ENCODE measurements at places on chromosomes 11 and 22.

- DNase-seq, result no peak
Measured at GRCh38 chr11:81787584-81788049, 946.0 kb downstream of the FAM181B start.

DNA sequence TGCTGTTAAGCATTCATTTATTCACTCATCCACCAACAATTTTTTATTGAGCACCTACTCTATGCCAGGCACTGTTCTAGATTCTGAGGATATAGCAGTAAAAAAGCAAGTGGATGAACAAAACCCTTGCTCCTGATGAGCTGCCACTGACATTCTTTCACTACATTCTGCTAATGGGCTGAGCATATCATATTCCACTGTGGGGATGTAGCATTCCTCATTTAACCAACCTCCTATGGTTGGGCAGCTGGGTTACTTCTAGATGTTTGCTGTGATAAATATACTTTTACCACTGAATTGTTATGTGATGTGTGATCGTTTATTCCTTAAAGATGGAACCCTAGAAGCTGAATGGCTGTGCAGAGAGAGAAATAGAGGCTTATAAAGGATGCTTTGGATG, 176.9 kb downstream of the MN1 start:
- no peak for DNase-seq

DNA sequence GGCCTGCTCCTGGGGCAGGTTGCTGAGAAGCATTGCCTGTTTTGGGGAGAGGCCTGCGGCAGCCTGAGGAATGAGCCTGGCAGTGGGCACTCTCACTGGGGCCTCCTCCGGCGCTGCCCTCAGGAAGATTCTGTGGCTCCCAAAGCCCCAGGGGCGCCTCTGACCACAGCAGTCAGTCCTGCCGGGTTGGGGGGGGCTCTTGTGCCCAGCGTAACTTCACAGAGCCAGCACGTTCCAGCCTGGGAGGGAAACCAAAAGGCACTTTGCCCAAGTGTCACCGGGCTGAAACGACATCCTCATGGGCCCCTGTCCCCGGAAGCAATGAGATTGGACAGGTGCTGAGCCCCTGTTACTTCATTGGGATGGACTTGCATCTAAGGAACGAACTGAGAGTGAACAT, 4.3 kb upstream of the LRP5 start:
- no peak for DNase-seq

GRCh38 chr11:122173587-122173986, 57.6 kb upstream of the BLID start:
- no peak for DNase-seq

- DNase-seq, result no peak
Measured at GRCh38 chr22:24442352-24442744, 14.9 kb downstream of the ADORA2A start.

DNA sequence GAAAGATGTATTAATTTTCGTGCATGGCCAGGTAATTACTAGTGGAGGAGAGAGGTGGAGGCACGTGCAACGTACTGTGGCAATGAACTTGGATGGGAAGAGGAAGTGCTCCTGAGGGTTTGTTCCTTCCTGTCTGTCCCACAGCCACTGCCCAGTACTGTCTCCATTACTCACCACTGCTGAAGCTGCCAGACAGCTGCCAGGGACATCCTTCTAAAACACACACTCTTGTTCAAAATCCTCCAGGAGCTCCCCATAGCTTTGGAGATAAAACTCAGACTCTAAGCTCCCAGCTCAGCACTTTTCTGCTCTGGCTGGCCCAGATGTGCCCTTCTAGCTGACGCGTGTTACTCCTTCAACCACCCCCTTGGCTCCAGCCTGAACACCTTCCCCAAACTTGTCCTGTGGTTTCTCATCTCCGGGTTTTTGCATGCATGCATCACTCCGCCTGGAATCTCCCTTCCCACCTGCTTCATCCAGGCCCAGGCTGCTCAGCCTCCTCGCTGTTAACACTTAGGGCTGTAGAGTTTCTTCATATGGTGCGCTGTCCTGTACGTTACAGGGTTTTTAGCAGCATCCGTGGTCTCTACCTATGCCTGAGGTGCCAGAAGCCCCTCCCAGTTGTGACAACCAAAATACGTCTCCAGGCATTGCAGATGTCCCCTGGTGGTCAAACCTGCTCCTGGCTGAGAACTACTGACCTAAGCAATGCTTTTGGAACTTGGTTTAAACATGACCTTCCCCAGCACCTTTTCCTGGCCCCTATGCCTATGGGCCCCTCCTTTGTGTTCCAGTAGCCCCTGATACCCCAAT, 69.5 kb downstream of the C11orf91 start:
- DNase-seq, result no peak

- DNase-seq, result no peak
Measured at GRCh38 chr11:99683933-99684332, 663.2 kb downstream of the CNTN5 start.

DNA sequence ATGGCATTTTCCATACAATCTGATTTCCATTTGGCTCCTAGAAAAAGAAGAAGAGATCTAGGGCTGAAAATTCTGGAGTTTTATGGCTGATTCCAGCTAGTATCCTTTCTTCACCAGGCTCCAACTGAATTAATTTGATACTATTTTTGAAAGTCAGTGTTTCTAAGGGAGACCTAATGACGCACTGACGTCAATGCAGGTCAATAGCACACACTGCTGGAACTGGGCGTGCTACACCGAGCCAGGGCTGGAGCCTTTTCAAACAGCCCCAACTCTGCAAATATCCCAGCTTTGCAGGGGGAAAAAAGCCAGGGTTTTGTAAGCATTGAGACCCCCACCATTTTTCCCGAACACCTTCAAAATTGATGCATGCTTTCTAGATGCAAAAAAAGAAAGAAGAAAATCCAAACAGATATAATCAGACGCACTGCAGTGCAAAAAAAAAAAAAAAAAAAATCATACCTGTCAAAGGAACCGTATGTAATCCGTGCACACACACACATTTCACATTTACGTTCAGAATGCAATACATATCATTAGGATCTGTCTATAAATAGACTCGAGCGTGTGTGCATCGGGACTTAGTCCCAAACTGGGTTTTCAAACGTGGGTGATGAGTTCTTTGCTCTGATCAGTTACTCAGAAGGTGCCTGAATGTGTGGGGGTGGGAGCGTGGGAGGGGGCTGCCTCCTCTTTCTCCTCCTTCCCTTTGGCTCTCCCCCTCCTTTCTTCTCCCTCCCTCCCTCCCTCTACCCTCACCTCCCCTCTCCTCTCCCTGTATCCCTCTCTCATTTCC, 124.5 kb upstream of the HSD17B12 start:
- DNase-seq, result no peak

DNA sequence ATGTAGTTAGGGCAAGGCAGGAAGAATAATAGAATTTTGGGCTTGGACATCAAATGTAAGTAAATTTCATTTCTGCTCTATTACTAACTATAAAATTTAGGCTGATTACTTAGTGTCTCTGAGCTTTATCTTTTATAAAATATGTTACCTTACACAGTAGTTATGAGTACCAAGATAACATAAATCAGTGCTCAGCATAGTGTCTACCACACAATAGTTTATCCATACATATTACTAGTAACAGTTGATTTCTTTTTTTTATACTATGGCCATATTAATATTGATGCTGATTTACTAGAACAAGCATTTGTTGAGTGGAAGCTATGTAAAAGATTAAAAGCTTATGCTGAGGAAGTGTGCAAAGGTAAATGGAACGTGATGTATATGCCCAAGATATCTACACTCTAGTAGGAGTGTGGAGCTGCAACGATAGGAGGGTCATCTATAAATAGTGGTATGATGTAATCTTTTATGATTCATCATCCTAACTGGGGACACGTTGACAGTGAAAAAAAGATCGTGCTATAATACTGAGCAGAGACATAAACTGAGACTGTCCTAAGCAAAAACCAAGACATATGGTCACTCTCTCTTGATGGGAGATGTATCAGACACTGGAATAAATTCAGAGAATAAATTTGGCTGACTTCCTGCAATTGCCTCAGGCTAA, 8.7 kb upstream of the SLC5A12 start:
- no peak for DNase-seq

- no peak for DNase-seq
Measured at GRCh38 chr11:70200212-70200844, 2.8 kb upstream of the FADD start.

GRCh38 chr22:31193092-31193491, 19.0 kb upstream of the LIMK2 start:
- DNase-seq, result no peak

- DNase-seq, result no peak
Measured at GRCh38 chr22:35952576-35952975, 76.0 kb downstream of the RBFOX2 start.

DNA sequence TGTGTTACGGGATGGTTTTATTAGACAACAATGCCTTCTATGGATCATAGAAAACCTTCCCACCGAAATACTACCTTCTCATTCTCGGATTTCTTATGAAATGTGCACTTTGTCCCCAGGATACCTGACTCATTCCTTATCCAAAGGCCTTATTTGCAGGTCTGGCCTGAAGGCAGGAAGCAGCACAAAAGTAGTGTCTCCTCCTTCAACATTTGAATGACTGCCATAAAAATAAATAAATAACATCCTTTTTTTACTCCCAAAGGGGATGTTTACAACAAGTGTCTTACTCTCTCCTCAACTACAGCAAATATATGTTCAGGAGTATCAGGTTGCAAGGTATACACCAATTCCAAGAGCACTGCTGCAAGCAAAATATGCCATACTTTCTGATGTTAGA, 41.6 kb upstream of the PAK1 start:
- DNase-seq, result no peak

- DNase-seq, result no peak
Measured at GRCh38 chr11:27839226-27839913, 139.1 kb upstream of the BDNF start.

GRCh38 chr22:46090631-46091201, 59.6 kb upstream of the PPARA start:
- DNase-seq, result no peak

GRCh38 chr11:72833811-72834493, 19.7 kb downstream of the ATG16L2 start:
- no peak for DNase-seq
